ENCODE measurements at places on chromosomes 13 and 19. TPM values are rescaled to one million over a fixed set of nuclear protein-coding genes. Genes with fewer than 3 reads are reported as not detected.
A peak's percentile ranks its signal among the peaks of the same experiment; 100 is the strongest.

PEX11G gene
- not detected for total RNA-seq

PSG2 gene
- not detected for total RNA-seq

MUC16 gene
- total RNA-seq = not detected

GRCh38 chr13:99995104-99995588, 13.6 kb downstream of the ZIC2 start:
- no peak for DNase-seq

GRCh38 chr13:51453207-51453958, 547 bp upstream of the INTS6 start:
- DNase-seq = no peak

GRCh38 chr13:36829753-36830152, 10.7 kb downstream of the RFXAP start:
- DNase-seq = no peak

ZNF577 gene
- 14.2 TPM for total RNA-seq

- peak; percentile 4 for DNase-seq
Measured at GRCh38 chr13:101626925-101627555, 174.6 kb downstream of the ITGBL1 start.

GRCh38 chr19:17404621-17405249, 695 bp downstream of the BST2 start:
- no peak for DNase-seq

- DNase-seq = peak; percentile 72
Measured at GRCh38 chr19:36009220-36009619, 607 bp upstream of the SYNE4 start.

DNA sequence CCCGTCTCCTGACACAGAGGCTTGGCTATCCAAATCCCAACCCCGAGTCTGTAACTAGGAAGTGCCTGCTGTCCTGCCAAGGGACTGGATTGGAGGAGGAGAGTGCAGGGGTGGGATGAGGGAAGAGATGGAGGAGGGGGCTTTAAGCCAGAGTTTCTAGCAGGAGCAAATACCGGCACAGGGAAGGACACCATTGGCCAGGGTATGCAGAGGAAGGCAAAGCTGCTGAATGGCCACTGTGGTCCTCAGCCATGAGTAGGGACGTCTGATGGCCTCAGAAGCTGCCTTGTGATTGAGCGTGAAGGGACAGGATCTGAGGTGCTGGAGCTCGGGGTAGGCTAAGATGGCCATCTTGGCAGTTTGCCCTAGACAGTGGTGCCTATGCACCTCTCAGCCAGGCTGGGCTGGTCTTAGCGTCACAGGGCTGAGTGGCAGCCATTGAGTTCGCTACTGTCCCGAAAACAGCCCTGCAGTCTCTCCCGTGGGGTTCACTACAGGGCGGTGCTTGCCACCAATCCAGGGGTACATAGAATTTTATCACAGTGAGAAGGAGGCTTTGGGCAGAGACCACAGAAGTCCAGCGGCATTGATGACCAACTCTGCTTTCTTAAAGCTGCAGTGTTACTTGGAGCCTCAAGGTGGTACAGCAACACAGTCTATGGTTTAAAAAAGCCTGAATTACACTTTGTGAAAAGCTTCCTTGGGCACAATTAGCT, 61.8 kb downstream of the AKAP11 start:
- no peak for DNase-seq

DNA sequence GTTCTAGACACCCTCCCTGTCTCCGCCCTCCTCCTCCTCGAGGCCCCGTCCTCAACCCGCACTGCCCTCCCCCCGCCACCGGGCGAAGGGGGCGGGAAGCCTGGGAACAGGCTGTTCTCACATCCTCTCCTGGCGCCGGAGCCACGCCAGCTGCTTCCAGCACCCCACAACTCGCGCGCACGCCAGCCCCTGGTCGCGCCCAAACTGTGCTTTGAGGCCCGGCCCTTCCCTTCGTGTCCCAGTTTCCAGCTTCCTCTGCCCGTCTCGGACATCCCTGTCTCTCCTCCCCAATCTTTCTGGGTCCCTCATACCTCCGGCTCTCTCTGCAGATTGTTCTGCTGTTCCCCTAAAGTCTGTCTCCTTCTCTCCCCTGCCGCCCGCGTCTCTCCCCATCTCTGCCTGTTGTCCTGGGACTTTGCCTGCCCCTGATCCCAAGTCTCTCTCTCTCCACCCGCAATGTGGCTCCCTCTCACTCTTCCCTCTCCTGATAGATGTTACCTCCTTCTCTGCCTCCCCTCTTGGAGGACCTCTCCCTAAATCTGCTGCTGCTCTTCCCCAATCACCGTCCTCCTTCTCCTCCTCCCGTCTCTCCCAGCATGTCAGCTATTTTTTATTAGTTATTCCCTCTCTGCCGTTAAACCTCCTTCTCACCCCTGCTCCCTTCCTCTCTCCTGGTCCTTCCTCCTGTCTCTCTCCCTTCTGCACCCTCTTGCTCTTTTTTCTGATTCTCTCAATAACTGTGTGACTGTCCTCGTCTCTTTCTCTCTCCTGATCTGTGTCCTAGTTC, 14.2 kb downstream of the DPF1 start:
- peak; percentile 49 for DNase-seq

- DNase-seq = no peak
Measured at GRCh38 chr19:38429055-38429810, 3.2 kb upstream of the RASGRP4 start.

LILRA6 gene
- 0.37 TPM for total RNA-seq

GRCh38 chr13:65154661-65155447, 2075.3 kb downstream of the PCDH9 start:
- DNase-seq = no peak

ELANE gene
- not detected for total RNA-seq

- DNase-seq = peak; percentile 56
Measured at GRCh38 chr13:95115525-95115924, 185.7 kb downstream of the ABCC4 start.

DNA sequence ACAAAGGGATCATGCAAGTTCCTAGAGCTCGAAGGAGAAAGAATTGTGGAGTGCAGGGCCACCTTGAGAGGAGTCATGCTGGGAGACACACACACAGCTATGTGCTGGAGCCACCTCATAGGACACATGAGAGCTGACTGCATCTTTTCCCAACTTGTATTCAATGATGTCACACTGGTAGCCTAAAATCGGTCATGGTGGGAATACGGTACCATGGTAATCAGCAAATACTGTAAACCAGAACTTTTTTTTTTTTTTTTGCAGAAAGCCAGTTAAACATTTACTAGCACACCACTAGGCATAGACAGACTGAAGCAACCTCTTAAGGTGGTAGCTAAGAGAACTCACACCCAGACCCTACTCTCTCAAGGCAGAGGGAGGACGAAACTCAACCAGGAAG, 47.0 kb upstream of the INTS6 start:
- no peak for DNase-seq

DNA sequence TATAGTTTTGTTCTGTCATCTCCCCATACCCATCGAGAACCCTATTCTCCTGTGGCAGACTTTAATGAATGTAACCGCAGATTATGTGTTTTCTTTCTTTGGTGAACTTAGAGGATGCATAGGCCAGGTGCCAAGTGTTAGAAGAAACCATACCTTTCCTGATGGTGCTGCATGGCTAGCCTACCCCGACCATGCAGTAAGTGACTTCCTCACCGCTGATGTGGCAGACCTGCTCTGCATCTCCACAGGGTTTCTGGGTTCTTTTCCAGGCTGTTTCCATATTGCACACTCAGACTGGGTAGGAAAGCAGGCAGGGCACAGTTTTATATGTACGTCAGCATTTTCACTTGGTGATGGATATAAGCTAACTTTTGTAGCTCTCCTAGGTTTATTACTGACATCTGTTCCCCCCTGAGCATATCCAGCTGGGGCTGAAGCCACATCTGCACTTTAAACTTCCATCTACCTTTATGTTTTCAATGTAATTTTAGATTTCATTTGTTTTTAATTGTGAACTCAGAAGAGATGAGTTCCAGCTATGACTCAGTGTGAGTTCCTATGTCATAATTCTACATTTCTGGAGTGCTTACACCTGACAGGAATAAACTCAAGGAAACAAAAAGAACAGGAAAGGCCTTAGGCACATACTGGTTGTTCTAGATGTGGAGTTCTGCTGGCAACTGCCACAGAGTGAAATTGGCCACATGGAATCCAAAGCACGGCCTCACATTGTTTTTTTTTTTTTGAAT, 42.3 kb downstream of the LRCH1 start:
- no peak for DNase-seq

DNA sequence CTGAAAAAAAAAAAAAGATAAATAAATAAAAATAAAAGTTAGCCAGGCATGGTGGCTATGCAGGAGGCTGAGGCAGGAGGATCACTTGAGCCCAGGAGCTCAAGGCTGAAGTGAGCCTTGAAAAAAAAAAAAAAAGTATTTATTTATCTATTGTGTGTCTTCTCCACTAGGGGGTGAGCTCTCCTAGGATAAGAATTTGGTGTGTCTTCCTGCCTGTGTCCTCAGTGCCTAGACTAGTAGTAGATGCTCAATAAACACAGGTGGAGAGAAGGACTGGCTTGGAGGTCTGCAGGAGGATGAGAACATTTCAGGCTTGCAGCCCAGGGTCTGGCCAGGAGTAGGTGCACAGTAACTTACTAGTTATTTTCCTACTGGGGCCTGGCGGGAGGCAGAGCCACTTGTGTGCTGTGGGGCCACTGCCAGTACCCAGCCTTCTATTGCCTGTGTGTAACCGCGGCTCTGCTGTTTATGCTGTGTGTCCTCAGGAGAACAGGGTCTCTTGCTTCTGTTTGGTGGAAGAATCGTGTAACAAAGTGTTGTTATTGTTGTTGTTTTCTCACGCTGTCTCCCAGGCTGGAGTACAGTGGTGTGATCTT, 5.4 kb downstream of the LMTK3 start:
- no peak for DNase-seq

GRCh38 chr19:2038284-2039088, 12.6 kb downstream of the MKNK2 start:
- DNase-seq = no peak

GRCh38 chr19:3024509-3024869, 4.6 kb downstream of the TLE2 start:
- no peak for DNase-seq

STARD13 gene
- 158 TPM for total RNA-seq

- DNase-seq = peak; percentile 45
Measured at GRCh38 chr19:41575998-41576397, at the start of gene CEACAM21. CEACAM21 (plus strand) TSS chr19:41576166; CDS start chr19:41576275, 109 bp downstream.

DNA sequence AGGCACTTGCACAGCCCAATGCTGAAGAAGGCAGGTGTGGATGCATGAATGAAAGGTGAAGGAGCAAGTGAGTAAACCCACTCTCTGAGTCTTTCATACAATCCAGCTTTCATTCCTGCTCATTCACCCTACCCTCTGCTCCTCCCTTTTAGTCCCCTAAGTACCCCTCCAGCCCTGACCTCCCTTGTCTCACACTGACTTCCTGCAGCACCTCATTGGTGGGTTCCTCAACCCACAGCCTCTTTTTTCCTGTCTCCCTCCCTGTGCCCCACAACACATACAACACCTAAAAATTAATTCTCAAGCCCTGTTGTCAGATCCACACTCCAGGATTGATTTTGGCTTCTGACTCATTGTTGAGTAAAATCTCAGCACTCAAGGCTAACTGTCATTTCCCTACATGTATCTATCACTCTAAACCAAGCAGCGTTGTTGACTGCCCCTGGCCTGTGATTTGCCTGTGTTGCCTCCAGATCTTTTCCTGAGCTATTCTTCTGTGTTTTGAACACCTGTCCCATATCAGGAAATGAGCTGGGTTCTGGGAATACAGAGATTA, 177.3 kb upstream of the SERP2 start:
- no peak for DNase-seq

SMIM44 gene
- not detected for total RNA-seq

GRCh38 chr13:38898481-38898880, 92.2 kb downstream of the STOML3 start:
- DNase-seq = no peak

GRCh38 chr13:77372275-77372674, 45.4 kb upstream of the MYCBP2 start:
- no peak for DNase-seq

- DNase-seq = no peak
Measured at GRCh38 chr19:48842789-48843162, 6.5 kb upstream of the HSD17B14 start.

- DNase-seq = no peak
Measured at GRCh38 chr19:58326501-58326913, 287 bp upstream of the ZSCAN22 start.

SLC10A2 gene
- not detected for total RNA-seq

DNA sequence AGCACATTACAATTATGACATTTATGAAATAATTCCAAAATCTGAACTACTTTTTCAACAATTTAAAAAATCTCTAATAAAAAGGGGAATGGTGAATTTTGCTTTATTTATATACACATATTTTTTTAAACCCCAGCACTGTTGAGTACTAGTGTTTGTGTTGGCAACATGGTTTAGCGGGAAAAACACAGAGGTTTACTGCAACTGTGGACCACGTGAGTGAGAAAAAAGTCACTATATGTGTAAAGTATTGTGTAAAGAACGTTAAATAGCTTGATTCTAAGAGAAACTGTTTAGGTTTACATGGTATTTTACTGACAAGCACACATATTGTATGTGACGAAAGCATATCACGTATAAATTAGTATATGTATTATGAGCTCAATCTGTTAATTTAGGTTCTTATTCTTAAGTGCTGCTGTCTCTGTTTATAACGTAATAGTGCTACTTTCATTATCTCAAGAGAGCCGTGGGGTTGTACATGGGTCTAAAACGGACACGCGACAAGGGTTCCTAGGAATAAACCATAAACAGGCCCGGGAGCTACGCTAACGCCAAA, 617 bp downstream of the SKA3 start:
- DNase-seq = no peak

- DNase-seq = no peak
Measured at GRCh38 chr13:44573071-44573470, 3.1 kb downstream of the TSC22D1 start.

RASAL3 gene
- total RNA-seq = 7.8 TPM

GRCh38 chr13:32986552-32986951, 29.7 kb upstream of the KL start:
- no peak for DNase-seq

- peak; percentile 82 for DNase-seq
Measured at GRCh38 chr19:57778336-57778735, 8.9 kb downstream of the ZNF586 start.

DNA sequence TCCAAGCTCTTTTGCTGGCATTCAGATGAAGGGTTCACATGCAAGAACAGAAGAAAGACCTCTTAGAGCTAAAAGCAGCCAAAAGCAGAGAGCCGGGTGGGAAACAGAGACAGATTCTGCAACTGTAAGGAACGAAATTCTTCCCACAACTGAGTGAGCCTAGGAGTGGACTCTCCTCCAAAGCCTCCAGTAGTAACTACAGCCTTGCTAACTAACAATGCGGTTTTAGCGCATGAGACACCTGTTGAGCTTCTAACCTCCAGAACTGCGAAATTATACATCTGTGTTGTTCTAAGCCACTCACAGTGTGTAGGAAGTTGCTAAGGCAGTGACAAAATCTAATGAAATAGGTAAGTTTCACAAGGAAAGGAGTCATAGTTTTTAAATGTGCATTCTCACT, 98.1 kb upstream of the SLITRK1 start:
- no peak for DNase-seq

DNA sequence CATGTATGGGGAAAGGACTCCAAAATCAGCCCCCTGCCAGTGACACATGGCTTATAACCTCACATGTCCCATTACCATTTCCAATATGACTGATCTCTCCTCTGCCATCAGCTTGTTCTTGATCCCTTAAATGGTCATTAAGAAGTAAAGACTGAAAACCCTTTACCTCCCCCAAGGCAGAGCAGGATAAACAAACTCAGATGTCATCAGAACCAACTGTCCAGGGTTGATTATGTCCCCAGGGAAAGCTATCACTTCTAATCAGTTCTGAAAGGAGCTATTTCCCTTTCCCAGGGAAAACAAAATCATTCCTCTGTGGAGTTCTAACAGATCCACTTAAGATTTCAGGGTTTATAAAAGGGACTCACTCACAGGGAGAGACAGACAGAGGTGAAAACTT, 350.9 kb downstream of the SUCLA2 start:
- DNase-seq = no peak
